Renal cortical epithelial cell (primary cell): ENCODE measurements at places on chromosomes 3 and 15. TPM values are rescaled to one million over a fixed set of nuclear protein-coding genes. Genes with fewer than 3 reads are reported as not detected.

DNA sequence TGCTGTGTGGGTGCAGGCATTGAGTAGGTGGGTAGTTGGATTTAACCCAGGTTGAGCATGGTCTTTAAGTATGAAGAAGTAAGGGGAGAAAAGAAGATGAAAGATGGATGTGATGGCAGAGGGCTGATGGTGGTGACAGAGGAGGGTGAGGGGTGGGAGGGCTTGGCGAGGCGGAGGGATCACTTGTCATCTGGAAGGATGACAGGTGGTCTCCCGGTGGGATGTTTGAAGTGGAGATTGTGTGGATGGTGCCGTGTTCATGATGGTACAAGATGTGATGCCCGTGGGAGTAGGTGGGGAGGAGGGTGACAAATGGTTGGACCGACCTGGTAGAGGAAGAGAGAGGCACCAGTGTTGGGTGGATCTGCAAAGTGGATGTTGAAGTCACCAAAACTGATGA is 208.8 kb downstream of the RPLP1 start:
- no peak for DNase-seq

- no peak for DNase-seq
Observed at GRCh38 chr3:116930786-116931185, 221.2 kb downstream of the TUSC7 start.

Gene SPSB4
- total RNA-seq, result not detected in 2 replicates

- DNase-seq, result no peak
Observed at GRCh38 chr3:149670742-149671492, 13.1 kb upstream of the WWTR1 start.

Gene REC114
- not detected in 2 replicates for total RNA-seq

Gene TAGLN3
- 8.5 and 19.1 TPM in 2 replicates for total RNA-seq

- DNase-seq, result peak; percentile 73
Observed at GRCh38 chr3:122247087-122247824, 63.8 kb downstream of the CASR start.

DNA sequence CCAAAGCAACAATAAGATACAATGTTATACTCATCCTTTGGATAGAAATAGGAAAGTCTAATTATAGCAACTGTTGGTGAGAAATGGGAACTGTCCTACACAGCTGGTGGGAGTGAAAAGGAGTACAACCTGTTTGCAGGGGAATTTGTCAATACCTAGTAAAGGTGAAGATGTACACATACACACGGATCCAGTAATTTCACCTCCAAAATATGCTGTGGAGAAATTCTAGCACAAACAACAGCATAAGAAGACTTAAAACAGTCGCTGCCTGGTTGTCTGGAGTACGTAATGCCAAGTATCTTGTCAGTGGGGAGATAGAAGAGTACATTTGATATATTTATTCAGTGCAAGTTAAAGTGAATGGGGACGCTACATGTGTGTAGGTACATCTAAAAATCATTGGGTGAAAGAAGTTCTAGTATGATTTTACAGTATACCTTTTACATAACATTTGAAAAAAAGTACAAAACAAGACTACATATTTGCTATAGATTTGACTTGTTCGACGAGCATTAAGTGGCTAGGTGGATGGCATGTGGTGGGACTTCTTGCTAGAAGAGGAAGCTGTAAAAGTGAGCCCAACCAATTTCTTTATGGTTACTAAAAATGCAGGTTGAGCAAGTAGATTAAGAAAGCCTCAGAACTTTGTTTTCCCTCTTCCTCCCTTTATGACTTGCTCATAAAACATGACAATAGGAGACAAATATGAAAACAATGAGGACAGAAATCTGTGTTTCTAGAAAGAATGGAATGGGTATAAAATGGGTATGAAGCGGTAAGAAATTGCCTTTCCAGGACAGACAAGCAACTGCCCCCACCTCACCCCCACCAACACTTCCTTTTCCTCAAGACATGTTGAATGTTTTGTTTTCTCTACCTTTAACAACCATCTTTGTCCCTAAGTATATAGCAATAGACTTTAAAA is 50.2 kb upstream of the CCR4 start:
- DNase-seq, result no peak

DNA sequence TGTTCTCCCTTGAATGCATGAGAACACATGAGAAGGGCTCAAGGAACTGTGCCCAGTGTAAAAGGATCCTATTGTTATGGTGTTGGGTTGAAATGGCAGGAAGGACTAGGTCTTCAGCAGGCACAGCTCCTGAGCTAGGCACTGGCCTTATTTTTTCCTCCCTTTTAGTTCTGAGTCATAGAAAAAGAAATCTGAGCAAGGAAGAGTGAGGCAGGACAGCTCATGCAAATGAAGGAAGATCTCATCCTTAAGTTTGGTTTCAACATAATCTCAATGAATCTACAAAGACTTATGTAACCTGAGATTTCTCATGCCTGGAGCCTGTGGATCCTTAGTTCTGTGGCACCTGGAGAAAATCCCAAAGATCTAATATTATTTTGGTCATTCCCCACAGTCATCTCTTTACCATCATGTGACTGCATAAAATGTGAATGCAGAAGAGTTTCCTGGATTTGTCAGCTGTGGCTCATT is 188.6 kb upstream of the TBL1XR1 start:
- DNase-seq, result peak; percentile 57

DNA sequence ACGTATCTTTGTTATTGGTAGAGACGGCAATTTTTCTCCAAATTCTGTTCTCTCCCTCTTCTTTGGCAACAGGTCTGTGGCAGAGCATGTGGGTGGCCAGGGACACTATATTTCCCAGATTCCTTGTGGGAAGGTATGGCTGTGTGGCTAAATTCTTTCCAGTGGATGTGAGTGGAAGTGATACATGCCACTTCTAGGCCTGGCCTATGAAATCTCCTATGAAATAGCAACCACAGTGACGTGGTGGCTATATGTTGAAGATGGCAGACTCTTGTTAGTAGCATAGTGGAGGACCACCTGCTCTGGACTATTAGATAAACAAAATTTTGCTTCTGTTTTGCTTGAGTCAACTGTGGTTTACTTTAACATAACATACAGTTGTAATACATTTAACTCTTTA is 243.3 kb downstream of the IL20RB start:
- DNase-seq, result no peak

- peak; percentile 90 for DNase-seq
Observed at GRCh38 chr3:58665405-58665804, 1.2 kb downstream of the FAM3D start.

DNA sequence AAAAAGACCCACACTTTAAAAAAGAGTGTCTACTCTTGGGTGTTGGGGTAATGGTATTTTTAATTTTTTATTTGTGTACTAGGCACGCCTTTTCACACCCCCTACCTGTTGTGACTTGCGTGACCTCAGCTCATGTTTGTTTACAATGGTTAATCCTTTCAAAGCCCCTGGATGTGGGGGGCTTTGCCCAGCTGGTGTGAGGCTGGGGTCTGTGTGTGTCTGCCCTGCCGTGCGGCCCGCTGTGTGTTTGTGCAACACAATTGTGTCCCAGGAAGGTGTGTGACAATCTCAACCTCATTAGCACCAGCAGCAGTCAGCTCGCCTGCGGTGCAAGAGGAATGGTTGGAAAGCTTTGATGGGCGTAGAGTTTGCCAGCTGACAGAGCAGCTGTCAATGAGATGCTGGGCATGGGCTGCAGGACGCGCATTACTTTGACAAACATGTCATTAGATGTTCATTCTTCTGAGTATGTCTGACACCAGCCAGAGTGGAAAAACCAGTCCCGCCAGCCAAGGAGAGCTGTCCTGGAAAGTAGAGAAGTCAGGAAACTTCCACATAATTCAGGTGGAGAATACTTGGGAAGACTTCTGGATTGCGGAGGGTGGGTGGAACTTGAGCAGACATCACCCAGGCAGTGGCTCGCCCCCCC is 9.6 kb downstream of the LRRK1 start:
- no peak for DNase-seq

Gene CACNA2D3
- 1.4 and 3.2 TPM in 2 replicates for total RNA-seq

GRCh38 chr15:66419471-66419870 is 32.8 kb downstream of the MAP2K1 start:
- DNase-seq, result no peak

- peak; percentile 79 for DNase-seq
Observed at GRCh38 chr3:58404396-58404795, 29.2 kb downstream of the PDHB start.

- DNase-seq, result no peak
Observed at GRCh38 chr3:181966393-181966792, 254.7 kb downstream of the SOX2 start.

Gene LTF
- 1.7 and 299 TPM in 2 replicates for total RNA-seq

GRCh38 chr3:50297896-50298725 is 1.1 kb downstream of the HYAL3 start:
- no peak for DNase-seq
